ENCODE measurements at places on chromosomes 5 and 9.
A peak's percentile ranks its signal among the peaks of the same experiment; 100 is the strongest.

GRCh38 chr5:58505971-58506640 is 14.9 kb downstream of the GAPT start:
- no peak overlapping the region for H3K4me3 ChIP-seq
- H3K4me1 ChIP-seq: peaks cover 13% of the 10 kb centered on the region
- no peak overlapping the region for H3K27ac ChIP-seq

- H3K27ac ChIP-seq: no peak overlapping the region
- DNase-seq: no peak
- H3K4me3 ChIP-seq: no peak overlapping the region
- H3K36me3 ChIP-seq: no peaks in the 10 kb centered on the region
Observed at GRCh38 chr5:139494256-139494655, 11.7 kb upstream of the STING1 start.

DNA sequence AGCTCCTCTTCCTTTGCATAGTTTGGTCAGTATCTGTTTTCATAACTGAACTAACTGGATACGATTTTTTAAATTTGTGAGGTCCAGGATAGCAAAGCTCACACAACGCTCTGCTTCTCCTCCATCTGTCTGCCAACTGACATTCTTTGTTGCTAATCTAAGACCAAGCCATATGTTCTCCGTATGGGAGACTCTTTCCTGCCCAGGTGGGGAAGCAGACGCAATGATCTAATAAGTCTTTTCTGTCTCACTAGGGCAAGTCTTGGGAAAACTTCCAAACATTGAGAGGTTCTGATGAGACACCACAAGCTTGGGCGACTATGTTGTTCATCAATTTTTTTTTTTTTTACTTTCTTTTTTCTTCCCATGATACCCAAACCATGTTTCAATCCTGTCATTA is 558.5 kb downstream of the EFNA5 start:
- H3K4me3 ChIP-seq: no peak overlapping the region
- H3K27me3 ChIP-seq: no peaks in the 10 kb centered on the region
- H3K4me1 ChIP-seq: no peaks in the 10 kb centered on the region

- no peaks in the 10 kb centered on the region for H3K27me3 ChIP-seq
- H3K27ac ChIP-seq: no peak overlapping the region
- peaks cover 10% of the 10 kb centered on the region for H3K4me1 ChIP-seq
- no peak for DNase-seq
- no peaks in the 10 kb centered on the region for H3K36me3 ChIP-seq
Observed at GRCh38 chr5:173454361-173454735, 126.1 kb upstream of the STC2 start.

DNA sequence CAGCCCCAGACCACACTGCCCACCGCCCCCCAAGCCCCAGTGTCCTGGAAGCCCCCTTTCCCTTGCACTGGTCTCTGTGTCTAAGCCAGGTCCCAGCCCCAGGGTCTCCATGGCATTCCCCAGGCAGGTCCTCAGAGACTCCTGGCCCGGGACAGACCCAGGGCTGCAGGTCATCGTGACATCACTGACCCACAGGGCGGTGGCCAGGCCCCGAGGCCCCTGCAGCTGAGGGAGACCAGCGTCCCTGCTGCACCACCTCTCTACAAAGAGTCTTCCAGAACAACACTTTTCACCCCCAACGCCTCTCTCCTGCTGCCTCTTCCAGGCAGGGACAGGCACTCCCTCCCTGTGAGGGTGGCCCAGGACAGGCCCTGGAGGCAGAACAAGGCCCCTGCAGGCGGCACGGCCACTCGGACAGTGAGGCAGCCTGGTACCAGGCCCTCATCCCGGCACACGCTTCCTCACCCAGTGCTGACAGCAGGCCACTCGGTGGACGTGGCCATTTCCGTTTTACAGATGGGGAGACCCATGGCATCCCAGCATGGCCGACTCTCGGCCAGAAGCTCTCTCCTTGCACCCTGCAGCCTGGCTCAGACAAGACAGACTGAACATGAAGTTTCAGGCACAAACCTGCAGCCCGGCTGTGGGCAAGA is 136.4 kb downstream of the ADAMTS2 start:
- H3K36me3 ChIP-seq: no peaks in the 10 kb centered on the region
- H3K27me3 ChIP-seq: no peaks in the 10 kb centered on the region
- no peak overlapping the region for H3K27ac ChIP-seq

DNA sequence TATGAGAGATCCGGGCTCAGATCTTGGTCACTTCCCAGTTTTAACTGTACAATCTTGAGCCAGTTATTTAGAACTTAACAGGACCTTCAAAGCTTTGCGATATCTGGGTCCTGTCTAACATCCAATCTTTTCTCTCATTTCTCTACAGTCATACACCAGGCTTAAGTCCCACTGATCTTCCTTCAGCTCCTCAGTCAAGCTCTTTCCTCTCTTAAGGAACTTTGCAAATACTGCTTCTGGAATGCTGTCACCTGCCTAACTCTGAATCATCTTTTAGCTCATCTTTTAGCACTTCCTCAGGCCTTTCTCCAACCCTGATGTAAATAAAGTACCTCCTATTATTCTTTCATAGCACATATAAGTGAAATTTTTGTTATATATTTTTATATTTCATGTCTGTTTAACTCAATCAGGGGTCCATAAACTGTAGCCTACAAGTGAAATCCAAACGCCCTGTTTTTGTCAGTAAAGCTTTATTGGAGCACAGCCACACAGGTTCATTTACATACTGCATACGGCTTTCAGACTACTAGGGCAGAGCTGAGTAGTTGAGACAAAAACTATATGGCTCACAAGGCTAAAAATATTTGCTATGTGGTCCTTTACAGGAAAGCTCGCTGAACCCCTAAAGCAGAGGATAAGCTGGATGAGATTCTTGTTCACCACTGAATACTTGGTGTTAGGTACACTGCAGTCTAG is 63.5 kb downstream of the MEF2C start:
- H3K27ac ChIP-seq: no peak overlapping the region
- H3K27me3 ChIP-seq: no peaks in the 10 kb centered on the region
- DNase-seq: no peak
- peaks cover 7% of the 10 kb centered on the region for H3K36me3 ChIP-seq

DNA sequence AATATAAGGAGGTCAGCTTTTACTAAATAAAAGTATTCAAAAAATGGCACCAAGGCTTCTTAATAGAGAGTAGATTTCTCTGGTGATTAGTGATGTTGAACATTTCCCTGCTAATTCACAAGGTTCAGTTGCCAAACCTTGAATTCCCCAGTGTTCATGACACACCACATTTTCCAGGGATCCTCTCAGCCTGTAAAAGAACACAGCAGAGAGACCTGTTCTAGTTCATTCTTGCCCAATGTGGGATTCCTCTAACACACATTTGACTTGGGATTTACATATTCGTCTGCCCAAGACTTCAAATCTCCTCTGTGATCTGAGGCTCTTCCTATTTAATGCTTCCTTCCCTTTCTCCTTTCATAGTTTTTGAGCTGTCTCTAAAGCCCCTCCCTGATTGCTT is 273.2 kb upstream of the CDH9 start:
- H3K36me3 ChIP-seq: no peaks in the 10 kb centered on the region
- H3K4me1 ChIP-seq: no peaks in the 10 kb centered on the region
- DNase-seq: no peak
- H3K4me3 ChIP-seq: no peak overlapping the region

DNA sequence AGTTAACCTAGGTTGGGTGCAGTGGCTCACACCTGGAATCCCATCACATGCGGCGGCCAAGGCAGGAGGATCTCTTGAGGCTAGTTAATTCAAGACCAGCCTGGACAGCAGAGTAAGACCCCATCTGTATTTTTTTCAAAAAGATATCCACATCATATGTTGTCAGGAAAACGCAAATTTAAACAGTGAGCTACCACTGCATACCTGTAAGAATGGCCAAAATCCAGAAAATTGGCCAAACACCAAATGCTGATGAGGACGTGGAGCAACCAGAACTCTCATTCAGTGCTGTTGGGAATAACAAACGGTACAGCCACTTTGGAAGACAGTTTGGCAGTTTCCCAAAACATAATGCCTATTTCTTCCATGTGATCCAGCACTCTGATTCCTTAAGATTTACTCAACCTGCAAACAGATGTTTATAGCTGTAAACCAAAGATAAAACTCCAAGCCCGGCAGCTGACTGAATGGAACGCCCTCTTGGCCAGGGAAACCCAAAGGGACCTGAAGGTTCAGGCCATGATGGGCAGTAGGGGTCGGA is 12.4 kb downstream of the CEL start:
- H3K4me1 ChIP-seq: no peaks in the 10 kb centered on the region
- DNase-seq: no peak
- H3K27me3 ChIP-seq: no peaks in the 10 kb centered on the region
- H3K27ac ChIP-seq: no peak overlapping the region
- H3K36me3 ChIP-seq: no peaks in the 10 kb centered on the region
- no peak overlapping the region for H3K4me3 ChIP-seq

GRCh38 chr5:147017191-147017590 is 138.6 kb upstream of the PPP2R2B start:
- no peak for DNase-seq
- H3K4me1 ChIP-seq: no peaks in the 10 kb centered on the region
- H3K27me3 ChIP-seq: no peaks in the 10 kb centered on the region
- no peak overlapping the region for H3K27ac ChIP-seq
- H3K4me3 ChIP-seq: no peak overlapping the region

DNA sequence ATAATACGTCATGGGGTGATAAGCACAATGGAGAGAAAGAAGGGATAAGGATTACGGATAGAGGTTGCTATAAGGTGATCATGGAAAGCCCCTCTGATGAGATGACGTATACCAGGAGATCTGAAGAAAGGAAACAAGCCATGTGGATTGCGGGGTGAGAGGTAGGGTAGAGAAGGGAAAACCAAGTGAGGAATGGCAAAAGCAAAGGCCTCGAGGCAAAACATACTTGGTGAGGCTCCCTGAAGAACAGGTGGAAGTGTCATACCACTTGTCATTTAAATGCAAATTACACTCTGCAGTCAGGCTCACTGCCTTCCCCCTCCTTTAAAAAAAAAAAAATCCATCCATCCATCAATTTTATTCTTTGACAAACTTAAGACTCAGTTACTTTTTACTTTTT is 420.8 kb downstream of the RAB3C start:
- no peaks in the 10 kb centered on the region for H3K36me3 ChIP-seq
- no peaks in the 10 kb centered on the region for H3K27me3 ChIP-seq
- no peak for DNase-seq
- no peak overlapping the region for H3K27ac ChIP-seq

DNA sequence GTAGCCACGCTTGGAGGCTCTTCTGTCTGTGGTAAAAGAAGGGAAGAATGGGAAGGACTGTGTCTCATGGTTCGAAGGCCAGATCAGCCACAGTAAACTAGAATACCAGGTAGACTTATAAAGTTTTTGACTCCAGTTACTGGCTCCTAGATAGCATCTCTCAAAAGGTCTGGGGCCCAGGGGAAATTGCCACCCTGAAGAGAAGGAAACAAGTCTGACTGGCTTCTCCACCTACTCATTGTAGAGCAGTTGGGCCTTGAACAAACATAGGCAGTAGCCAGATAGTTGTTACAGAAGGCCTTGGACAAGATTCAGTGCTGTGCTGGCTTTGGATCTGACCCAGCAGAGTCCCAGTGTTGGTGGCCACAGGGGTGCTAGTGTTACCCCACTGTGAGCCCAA is 890.4 kb downstream of the EFNA5 start:
- no peak overlapping the region for H3K4me3 ChIP-seq
- DNase-seq: no peak
- no peaks in the 10 kb centered on the region for H3K36me3 ChIP-seq
- H3K27ac ChIP-seq: no peak overlapping the region
- no peaks in the 10 kb centered on the region for H3K27me3 ChIP-seq
- H3K4me1 ChIP-seq: no peaks in the 10 kb centered on the region

GRCh38 chr5:143336485-143336884 is 67.0 kb downstream of the NR3C1 start:
- peaks cover 27% of the 10 kb centered on the region for H3K4me1 ChIP-seq
- H3K27me3 ChIP-seq: no peaks in the 10 kb centered on the region
- no peak overlapping the region for H3K4me3 ChIP-seq
- H3K27ac ChIP-seq: no peak overlapping the region
- peaks cover 4% of the 10 kb centered on the region for H3K36me3 ChIP-seq

GRCh38 chr5:132054697-132055440 is 5.6 kb upstream of the IL3 start:
- no peaks in the 10 kb centered on the region for H3K4me1 ChIP-seq
- H3K36me3 ChIP-seq: no peaks in the 10 kb centered on the region
- H3K27ac ChIP-seq: no peak overlapping the region
- peaks cover 5% of the 10 kb centered on the region for H3K27me3 ChIP-seq
- no peak for DNase-seq

DNA sequence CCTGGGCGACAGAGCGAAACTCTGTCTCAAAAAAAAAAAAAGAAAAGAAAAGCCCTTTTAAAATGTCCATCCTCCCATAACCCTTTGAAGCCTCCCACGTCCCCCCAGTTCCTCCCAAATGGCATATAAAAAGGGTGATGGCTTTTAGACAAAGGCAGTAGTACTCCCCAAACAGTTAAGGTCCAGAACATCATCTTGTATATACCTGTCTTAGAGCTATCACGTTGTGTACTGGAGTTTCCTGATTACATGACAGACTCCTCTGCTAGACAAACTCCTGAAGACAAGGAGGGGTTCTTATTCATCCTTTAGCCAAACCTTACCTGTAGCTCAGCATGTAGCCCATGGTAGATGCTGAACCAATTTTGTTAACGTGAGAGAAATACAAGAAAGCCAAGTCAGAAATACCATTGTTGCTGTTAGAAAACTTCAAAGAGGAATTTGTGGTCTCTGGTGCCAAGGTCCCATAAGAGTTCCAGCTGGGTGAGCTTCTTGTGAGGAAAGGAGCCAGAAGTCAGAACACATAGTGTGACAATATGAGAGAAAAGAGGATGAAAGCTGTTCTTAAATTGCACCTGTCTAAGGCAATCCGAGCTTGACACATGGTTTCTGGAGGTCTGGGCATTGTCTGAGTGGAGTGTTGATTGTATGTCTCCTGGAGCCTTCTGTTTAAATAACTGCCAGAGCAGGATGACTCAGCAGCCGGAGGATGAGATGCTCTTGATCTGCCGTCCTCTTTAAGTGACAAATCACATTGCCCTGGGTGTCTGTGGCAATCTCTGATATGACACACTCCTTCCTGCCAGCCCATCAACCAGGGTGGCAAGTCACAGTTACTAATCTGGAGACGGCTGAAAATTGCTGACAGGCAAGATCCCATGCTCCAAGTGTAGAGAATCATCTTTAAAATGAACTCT is 69.1 kb downstream of the ARRDC3 start:
- H3K4me1 ChIP-seq: peaks cover 44% of the 10 kb centered on the region
- no peaks in the 10 kb centered on the region for H3K27me3 ChIP-seq
- H3K4me3 ChIP-seq: no peak overlapping the region
- peak overlapping the region; percentile 56 for H3K27ac ChIP-seq
- no peaks in the 10 kb centered on the region for H3K36me3 ChIP-seq

DNA sequence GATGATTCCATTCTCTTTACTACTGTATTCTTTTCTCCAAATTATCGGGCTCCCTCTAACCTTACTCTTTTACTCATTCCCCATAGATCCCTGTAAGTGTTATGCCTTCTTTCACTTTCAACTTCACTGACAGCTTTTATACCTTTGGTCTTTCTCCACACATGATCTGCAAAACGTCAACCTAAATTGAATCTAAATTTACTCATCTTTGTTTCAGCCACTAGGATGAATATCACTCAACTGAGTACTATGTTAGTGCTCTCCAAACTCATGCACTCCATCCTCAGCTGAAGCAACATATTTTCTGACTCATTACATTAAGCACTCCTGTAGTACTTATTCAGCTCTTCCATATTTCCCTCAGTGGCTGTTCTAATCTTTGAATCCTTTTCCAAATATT is 133.4 kb downstream of the ADAMTS19 start:
- H3K4me3 ChIP-seq: no peak overlapping the region
- H3K27me3 ChIP-seq: no peaks in the 10 kb centered on the region
- no peak overlapping the region for H3K27ac ChIP-seq
- no peaks in the 10 kb centered on the region for H3K36me3 ChIP-seq
- DNase-seq: no peak

Data from lower lobe of right lung (tissue), 2 donors.